Lung microvascular endothelial cell (primary cell): ENCODE measurements at places on chromosomes 4 and X.

DNA sequence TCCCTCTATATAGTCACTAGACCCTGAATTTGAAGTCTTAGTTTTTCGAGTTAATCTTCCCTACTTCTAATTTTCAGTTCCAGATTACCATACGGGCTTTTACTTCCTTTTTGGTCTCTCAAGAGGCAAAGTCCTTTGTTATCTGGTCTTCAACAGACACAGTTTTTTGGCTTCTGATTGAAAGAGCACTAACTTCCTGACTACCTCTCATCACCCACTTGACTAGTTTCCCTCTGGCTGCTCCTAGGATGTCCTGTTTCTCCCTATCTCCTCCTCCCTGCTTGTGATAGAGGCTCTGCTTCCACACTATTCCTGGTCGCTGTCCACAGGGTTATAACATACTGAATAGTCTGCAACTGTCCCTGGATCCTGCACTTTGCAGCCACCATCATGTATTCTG is 16.7 kb upstream of the WDR44 start:
- no peak for DNase-seq

- no peak for DNase-seq
These were observed 4.3 kb downstream of the DMD start for GRCh38 chrX:33207056-33207455.

- no peak for DNase-seq
These were observed 174.9 kb downstream of the ACTRT1 start for GRCh38 chrX:127877318-127877717.

- no peak for DNase-seq
These were observed 82.9 kb downstream of the PDLIM5 start for GRCh38 chr4:94534401-94535312.

- peak; percentile 67 for DNase-seq
These were observed 155.8 kb downstream of the ANTXR2 start for GRCh38 chr4:79917246-79917645.

- DNase-seq: peak; percentile 48
These were observed at the start of gene FAM47E for GRCh38 chr4:76251441-76252270. FAM47E (plus strand) TSS chr4:76251721; CDS start chr4:76251747, 26 bp downstream.

DNA sequence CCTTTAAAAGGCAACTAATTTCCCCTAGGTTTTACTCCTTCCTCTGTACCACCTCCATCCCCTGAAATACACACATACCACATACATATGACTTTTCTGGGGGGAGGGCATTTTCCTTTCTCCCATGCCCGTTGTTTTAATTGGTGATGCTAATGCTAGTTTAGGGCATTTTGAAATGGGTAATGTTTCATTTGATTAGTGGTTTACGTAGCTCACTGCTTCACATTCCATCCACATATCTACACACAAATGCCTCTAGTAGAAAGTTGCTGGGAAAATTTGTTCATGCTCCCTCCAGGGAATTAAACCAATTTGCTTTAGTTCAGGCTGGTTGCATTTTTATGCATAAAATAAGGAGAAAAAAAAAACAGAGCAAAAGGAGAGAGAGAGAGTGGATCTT is 231.2 kb downstream of the FRAS1 start:
- no peak for DNase-seq

- peak; percentile 72 for DNase-seq
These were observed 42.1 kb upstream of the MAGEA4 start for GRCh38 chrX:151870602-151871001.

DNA sequence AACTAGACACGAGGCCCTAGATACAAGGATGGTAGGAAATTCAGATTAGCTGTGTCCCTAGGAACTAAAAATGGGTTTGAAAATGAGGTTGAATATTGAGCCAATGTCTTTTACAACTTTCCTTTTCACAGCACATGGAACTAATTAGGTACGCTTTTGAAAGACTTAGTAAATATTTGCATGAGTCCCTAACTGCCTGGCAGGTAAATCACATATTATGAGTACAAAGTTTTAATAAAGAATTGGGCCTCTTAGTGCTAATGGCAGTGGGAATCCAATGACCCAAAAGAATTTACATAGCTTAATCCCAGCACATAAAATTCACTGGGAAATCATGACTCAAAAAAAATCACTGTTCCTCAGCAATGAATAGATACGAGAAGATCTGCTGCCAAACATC is 16.8 kb downstream of the MUC7 start:
- no peak for DNase-seq

GRCh38 chr4:2831611-2832308 is 11.9 kb upstream of the ADD1 start:
- no peak for DNase-seq

DNA sequence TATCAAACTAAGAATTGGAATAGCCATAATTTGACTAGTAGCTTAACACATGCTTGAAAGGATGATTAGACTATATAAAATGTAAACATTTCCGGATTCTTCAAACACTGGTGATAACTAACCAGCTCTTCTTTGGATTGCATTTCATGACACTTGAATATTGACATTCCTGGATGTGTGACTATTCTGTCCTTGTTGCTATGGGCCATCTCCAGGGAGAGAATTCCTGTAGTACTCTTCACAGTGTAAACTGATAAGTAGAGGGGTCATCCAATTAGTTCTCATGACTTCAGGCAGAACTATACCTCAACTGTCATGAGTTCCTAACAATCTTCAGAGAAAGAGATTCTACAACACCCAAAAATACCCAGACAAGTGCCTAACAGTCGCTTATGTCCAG is 1026.7 kb upstream of the TENM3 start:
- no peak for DNase-seq

- no peak for DNase-seq
These were observed 373 bp upstream of the SMIM43 start for GRCh38 chr4:121765368-121765705.

GRCh38 chr4:139556724-139557555 is 921 bp upstream of the SETD7 start:
- peak; percentile 39 for DNase-seq

GRCh38 chrX:72487661-72488060 is 85.0 kb downstream of the HDAC8 start:
- DNase-seq: no peak

- no peak for DNase-seq
These were observed 39.6 kb downstream of the FAM47C start for GRCh38 chrX:37047776-37048175.
